T-helper 17 cell (primary cell): ENCODE measurements at places on chromosomes 11 and 22.

GRCh38 chr11:36141196-36141953 lies 147.8 kb downstream of the COMMD9 start:
- no peaks in the 10 kb centered on the region for H3K36me3 ChIP-seq
- H3K27me3 ChIP-seq = peaks cover 26% of the 10 kb centered on the region
- no peak for DNase-seq
- H3K4me3 ChIP-seq = no peak overlapping the region
- no peak overlapping the region for H3K27ac ChIP-seq
- H3K4me1 ChIP-seq = no peaks in the 10 kb centered on the region

GRCh38 chr11:65894034-65894591 lies 3.6 kb downstream of the CCDC85B start:
- no peak for DNase-seq
- no peaks in the 10 kb centered on the region for H3K27me3 ChIP-seq
- peaks cover 31% of the 10 kb centered on the region for H3K4me1 ChIP-seq
- H3K4me3 ChIP-seq = peak overlapping the region; percentile 95

- DNase-seq = no peak
- no peak overlapping the region for H3K4me3 ChIP-seq
- peaks cover 3% of the 10 kb centered on the region for H3K36me3 ChIP-seq
- peaks cover 2% of the 10 kb centered on the region for H3K4me1 ChIP-seq
- H3K27ac ChIP-seq = no peak overlapping the region
Measured at GRCh38 chr11:69521457-69521856, 40.0 kb downstream of the LINC01488 start.

DNA sequence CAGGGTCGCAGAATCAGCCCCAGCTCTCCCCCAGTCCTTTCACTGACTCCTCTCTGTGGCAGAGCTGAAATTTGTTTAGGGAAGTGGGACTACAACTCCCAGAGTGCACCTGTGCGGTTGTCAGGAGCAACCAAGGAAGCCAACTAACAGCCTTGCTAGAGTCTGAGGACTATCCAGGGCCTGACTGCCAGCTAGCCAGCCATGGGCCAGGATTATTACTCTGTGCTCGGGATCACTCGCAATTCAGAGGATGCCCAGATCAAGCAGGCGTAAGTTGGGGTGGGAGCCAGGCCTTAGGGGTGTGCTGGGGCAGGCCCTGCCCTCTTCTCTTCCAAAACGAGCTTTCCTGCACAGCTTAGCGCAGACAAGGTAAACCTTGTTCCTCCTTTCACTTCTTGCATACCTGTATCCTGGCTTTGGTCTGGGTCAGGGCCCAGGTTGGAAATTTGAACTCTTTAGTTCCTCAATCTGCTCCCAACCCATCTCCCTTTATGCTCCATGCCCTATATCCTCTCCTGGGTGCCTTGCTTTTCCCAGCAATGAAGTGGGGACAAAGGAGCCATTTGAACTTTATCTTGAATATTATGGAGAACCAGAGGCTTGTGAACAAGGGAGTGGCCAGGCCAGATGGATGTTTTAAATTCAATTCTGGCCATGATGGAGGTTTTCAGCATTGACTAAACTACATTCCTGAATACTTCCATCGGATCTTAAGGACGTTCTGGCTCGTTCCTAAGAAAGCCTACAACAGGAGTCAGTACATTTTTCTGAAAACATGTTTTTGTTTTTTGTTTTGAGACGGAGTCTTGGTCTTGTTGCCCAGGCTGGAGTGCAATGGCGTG lies at the start of gene DNAJB13:
Gene DNAJB13, plus strand, starts transcription at position 158 of the 842 bp plus-strand sequence. Its CDS starts 44 bp downstream, at position 202.
- peaks cover 5% of the 10 kb centered on the region for H3K36me3 ChIP-seq
- H3K27me3 ChIP-seq = peaks cover 14% of the 10 kb centered on the region
- H3K27ac ChIP-seq = no peak within 1 kb of the TSS
- no peak for DNase-seq
- no peak within 1 kb of the TSS for H3K4me3 ChIP-seq
- H3K4me1 ChIP-seq = peaks cover 2% of the 10 kb centered on the region

DNA sequence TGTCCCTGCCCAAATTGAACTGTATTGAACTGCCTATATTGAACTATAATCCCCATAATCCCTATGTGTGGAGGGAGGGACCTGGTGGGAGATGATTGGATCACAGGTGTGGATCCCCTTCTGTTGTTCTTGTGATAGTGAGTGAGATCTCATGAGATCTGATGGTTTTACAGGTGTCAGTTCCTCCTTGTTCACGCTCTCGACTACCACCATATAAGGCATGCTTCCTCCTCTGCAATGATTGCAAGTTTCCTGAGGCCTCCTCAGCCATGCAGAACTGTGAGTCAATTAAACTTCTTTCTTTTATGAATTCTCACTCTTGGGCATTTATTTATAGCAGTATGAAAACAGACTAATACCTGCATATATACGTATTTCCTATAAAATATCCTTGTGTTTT lies 206.5 kb upstream of the PDGFD start:
- DNase-seq = no peak
- no peaks in the 10 kb centered on the region for H3K4me1 ChIP-seq
- no peak overlapping the region for H3K27ac ChIP-seq
- no peak overlapping the region for H3K4me3 ChIP-seq
- no peaks in the 10 kb centered on the region for H3K36me3 ChIP-seq

DNA sequence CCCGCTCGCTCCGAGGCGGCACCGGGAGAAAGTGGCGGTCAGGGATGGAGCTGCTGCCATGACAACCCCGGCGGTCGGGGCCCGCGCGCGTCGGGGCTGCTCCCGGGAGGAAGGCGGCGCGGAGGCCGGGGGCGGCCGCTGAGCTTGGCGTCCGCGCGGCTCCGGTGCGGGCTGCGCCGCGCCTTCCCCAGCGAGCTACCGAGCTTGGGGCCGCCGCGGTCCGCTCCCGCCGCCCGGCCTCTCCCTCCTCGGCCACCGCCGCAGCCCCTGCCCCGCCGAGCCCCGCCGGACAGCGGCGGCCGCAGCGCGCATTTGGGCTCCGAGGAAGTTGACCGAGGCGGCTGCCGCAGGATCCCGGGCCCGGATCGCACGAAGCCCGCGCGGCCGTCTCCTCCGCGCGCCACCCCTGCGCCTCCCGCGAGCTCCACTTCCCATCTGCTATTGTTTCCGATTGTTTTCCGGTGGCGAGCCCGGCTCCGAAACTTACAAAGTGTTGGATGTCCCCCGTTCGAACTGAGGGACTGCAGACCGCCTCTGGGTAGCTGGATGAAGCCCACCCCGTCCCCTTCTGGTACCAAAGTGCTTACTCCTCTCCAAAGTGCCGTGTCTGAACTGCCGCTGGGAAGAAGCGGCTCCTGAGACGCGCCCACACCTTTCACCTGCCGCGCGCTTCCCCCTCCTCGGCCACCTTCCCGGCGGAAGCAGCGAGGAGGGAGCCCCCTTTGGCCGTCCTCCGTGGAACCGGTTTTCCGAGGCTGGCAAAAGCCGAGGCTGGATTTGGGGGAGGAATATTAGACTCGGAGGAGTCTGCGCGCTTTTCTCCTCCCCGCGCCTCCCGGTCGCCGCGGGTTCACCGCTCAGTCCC lies 540.3 kb downstream of the NTM start:
- H3K4me1 ChIP-seq = no peaks in the 10 kb centered on the region
- no peak overlapping the region for H3K27ac ChIP-seq
- H3K36me3 ChIP-seq = no peaks in the 10 kb centered on the region
- no peak overlapping the region for H3K4me3 ChIP-seq

- H3K27ac ChIP-seq = no peak overlapping the region
- no peak overlapping the region for H3K4me3 ChIP-seq
- H3K4me1 ChIP-seq = peaks cover 14% of the 10 kb centered on the region
- H3K36me3 ChIP-seq = peaks cover 7% of the 10 kb centered on the region
- no peak for DNase-seq
Measured at GRCh38 chr11:77470504-77470903, 3.4 kb downstream of the PAK1 start.

GRCh38 chr11:47979378-47980087 lies 826 bp upstream of the PTPRJ start:
- H3K36me3 ChIP-seq = no peaks in the 10 kb centered on the region
- no peak for DNase-seq
- H3K4me1 ChIP-seq = peaks cover 23% of the 10 kb centered on the region
- peak overlapping the region; percentile 4 for H3K27ac ChIP-seq

- H3K4me3 ChIP-seq = no peak overlapping the region
- H3K4me1 ChIP-seq = peaks cover 21% of the 10 kb centered on the region
- peak overlapping the region; percentile 11 for H3K27ac ChIP-seq
- no peak for DNase-seq
Measured at GRCh38 chr11:46130286-46130940, 9.2 kb upstream of the PHF21A start.

DNA sequence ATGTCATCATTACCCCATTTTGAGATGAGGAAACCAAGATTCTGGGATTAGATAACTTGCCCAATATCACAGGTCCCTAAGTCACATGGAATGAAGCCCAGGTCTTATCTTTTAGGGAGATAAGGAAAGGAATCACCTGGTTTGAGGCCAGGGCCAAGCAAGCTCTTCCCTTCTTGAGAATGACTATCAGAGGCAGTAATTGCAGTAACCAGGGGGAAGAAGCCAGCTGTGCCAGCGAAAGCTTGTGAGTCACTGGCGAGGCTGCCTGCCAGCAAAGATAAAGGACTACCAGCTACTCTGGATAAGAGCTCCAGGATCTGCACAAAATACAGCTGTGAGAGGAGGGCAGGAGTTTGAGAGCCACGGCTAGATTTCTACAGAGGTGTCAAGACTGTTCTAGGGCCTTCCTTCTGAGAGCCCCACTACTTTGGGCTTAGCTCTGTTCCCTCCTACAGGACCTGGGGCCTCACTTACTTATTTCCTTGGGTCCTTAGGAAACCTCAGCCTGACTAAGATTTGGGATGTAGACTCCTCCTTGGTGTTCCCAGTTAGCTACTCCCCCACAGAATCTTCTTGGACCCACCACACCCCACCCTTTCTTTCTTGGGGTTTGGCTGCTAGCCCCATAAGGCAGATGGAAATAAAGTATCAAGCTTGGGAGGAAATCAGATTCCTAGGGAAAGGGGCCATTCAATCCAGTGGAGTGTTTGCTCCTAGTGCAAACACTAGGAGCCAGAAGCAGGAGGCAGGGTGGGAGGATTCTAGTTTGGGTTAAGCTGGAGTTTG lies 9.7 kb upstream of the CCKBR start:
- no peak overlapping the region for H3K27ac ChIP-seq
- DNase-seq = no peak

GRCh38 chr11:1368966-1369365 lies 20.8 kb upstream of the BRSK2 start:
- no peaks in the 10 kb centered on the region for H3K4me1 ChIP-seq
- H3K27me3 ChIP-seq = peaks cover 12% of the 10 kb centered on the region
- no peak overlapping the region for H3K4me3 ChIP-seq
- no peak overlapping the region for H3K27ac ChIP-seq

DNA sequence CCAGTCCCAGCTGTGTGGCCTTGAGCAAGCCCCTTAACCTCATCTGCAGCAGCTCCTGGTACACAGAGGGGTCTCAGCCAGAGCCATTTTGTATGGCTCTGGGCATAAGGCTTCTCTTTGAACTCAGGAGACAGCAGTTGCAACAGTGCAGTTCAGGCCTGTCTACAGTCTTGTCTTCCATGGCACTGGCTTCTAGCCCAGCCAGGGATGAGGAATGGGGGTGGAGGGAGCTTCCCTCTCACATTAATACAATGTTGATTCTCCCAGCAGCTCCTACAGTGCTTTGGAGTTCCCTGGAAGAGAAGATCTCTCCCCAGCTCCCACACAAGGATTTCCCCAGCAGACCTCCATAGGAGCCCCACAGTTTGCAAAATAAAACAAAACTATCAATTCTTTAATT lies 350.2 kb downstream of the BUD13 start:
- no peak overlapping the region for H3K27ac ChIP-seq
- no peaks in the 10 kb centered on the region for H3K36me3 ChIP-seq
- H3K4me1 ChIP-seq = peaks cover 3% of the 10 kb centered on the region
- no peak for DNase-seq
- no peak overlapping the region for H3K4me3 ChIP-seq

DNA sequence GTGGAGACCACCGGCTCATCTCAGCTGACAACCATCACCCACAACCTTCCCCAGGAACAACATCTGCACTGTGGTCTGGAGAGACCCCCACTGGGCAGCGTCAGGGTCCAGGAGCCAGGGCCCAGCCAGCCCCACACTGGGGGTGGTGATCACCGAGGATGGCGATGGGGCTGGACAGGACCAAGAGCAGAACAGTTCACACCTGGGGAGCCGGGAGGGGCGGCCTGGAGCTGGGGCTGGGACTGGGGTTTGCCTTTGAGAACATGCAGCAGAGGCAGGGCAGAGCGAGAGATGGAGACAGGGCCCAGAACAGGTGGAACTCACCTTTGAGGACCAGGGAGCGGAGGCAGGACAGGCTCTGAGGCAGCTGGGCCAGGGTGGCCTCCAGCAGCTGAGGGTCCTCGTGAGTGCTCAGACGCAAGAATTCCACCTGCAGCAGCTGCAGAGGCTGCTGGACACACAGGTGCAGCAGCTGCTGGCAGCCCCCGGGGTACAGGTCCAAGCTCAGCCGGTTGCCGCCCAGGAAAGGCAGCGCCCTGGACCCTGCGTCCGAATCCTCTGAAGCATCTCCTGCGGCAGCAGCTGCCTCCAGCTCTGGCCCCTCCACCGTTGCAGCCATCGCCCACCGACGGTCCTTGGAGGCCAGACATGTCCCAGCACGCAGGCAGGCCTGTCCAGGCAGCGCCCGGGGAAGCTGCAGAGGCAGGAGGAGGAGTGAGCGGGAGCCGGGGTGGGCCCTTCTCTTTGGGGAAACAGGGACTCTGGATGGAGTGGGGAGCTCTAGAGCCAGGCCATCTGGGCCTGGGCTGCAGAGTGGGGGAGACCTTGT lies 1.0 kb downstream of the PIDD1 start:
- DNase-seq = no peak
- H3K4me1 ChIP-seq = peaks cover 10% of the 10 kb centered on the region
- H3K4me3 ChIP-seq = peak overlapping the region; percentile 84
- H3K36me3 ChIP-seq = no peaks in the 10 kb centered on the region
- H3K27ac ChIP-seq = no peak overlapping the region

DNA sequence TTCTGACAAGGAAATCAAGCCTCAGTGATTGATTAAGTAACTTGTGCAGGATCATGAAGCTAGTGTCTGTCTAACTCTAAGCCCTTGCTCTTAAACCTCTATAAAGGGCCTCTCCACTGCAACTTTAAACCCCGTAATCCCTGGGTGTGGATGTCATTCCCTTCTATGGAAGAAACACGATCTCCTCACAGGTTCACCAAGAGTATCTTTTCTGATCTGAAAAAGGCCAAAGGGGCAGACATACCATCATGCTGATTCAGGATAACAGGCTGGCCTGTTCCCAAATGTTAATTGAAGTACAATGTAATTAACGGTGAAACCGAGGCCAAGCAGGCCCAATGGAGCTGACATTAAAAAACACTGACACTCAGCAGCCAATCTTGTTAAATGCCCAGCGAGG lies 17.1 kb downstream of the TTC12 start:
- no peak overlapping the region for H3K27ac ChIP-seq
- H3K27me3 ChIP-seq = no peaks in the 10 kb centered on the region
- peaks cover 30% of the 10 kb centered on the region for H3K36me3 ChIP-seq
- H3K4me1 ChIP-seq = peaks cover 10% of the 10 kb centered on the region
- DNase-seq = no peak

DNA sequence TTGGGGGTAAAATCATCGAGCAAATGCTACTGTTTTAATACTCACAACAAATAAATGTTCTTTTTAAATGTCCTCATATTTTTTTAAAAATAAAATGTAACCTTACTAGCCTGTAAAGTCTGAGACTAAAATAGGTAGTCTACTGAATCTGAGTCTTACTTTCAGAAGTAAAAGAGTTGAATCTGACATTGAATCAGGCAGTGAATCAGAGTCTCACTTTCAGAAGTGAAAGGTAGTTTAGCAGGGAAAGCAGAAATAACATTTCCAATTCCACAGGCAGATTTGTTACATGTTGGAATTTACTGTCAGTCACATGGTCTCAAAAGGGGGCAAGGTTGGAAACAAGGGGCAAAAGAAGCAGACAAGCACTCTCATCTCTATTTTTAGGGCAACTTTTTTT lies 143.0 kb downstream of the ELP4 start:
- DNase-seq = no peak
- no peaks in the 10 kb centered on the region for H3K27me3 ChIP-seq
- no peak overlapping the region for H3K27ac ChIP-seq
- peaks cover 6% of the 10 kb centered on the region for H3K36me3 ChIP-seq
- H3K4me1 ChIP-seq = no peaks in the 10 kb centered on the region
